ENCODE measurements at places on chromosomes 16 and 17.
A peak's percentile ranks its signal among the peaks of the same experiment; 100 is the strongest.

- DNase-seq = no peak
Measured at GRCh38 chr16:21276090-21276489, 2.0 kb downstream of the CRYM start.

- no peak for DNase-seq
Measured at GRCh38 chr16:79571903-79572535, 28.5 kb downstream of the MAF start.

DNA sequence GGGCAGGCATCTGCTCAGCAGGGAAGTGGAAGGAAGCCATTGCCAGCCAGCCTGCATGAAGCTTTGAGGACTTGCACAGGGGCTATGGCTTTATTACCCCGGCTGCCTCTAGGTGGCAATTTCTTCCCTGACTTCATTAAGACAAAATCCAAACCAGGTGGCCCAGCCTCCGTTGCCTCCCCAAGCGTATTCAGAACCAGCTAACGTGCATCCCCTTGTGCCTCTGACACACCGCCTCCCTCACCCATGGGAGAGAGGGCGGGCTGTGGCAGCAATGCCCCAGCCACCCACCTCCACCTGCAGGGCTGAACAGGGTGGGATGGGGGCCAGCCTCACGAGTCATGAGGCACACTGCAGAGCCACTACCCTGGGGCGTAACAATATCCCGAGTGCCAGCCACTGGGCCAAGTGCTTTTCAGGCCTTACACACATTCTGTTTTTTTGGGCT, 6.8 kb downstream of the KIFC3 start:
- DNase-seq = peak; percentile 41

DNA sequence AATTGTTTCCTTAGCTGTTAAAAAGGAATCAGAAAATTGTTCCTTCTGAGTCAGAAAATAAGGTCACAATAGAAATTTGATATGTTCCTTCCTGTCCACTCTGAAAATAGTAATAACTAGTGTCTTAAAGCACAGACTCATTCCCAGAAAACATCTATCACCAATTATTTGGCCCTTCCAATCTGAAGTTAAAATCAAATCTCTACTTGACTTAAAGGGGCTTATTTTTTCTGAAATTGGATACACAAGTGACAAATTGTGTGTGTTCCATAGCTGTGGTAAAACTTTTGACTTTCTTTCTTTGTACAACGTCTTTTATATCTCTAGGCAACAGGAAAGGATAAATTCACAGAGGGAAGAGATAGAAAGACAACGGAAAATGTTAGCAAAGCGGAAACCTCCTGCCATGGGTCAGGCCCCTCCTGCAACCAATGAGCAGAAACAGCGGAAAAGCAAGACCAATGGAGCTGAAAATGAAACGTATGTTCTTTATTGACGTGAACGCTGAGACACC, 54.5 kb upstream of the MRC2 start:
- no peak for DNase-seq

DNA sequence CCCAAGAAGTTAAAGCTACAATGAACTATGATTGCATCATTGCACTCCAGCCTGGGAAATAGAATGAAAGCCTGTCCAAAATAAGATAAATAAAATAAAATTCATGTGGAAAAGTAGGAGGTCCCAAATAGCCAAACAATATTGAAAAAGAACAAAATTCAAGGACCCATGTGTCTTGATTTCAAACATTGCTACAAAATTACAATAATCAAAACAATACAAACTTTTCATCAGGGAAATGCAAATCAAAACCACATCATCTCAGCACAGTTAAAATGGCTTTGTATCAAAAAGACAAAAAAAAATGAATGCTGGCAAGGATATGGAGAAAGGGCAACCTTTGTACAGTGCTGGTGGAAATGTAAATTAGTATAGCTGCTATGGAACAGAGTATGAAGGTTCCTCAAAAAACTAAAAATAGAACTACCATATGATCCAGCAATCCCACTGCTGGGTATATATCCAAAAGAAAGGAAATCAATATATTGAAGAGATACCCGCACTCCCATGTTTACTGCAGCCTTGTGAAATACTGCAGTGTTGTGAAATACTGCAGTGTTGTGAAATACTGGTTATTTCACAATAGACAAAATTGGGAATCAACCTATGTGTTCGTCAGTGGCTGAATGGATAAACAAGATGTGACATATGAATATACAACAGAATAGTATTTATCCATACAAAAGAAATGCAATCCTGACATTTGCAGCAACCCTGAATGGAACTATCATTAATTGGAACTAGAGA, 24.5 kb upstream of the ZNF287 start:
- no peak for DNase-seq

DNA sequence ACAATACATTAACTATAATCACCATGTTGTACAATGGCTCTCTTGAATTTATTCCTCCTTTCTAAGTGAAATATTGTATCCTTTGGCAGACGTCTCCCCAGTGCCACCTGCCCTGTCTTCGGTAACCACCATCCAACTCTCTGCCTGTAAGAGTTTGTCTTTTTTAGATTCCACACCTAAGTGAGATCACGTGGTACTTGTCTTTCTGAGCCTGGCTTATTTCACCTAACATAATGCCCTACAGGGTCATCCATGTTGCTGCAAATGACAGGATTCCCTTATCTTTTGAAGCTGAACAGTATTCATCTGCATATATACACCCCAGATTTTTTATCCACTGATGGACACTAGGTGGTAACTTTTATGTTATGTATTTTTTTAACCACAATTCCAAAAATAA, 24.2 kb downstream of the ORC6 start:
- DNase-seq = no peak

GRCh38 chr16:77594799-77595596, 127.3 kb upstream of the NUDT7 start:
- DNase-seq = no peak

- DNase-seq = no peak
Measured at GRCh38 chr17:193426-193810, 12.0 kb upstream of the DOC2B start.

- DNase-seq = no peak
Measured at GRCh38 chr17:75241502-75241901, 19.9 kb downstream of the GGA3 start.

GRCh38 chr16:31874366-31875111, 932 bp downstream of the ZNF267 start:
- no peak for DNase-seq

- DNase-seq = no peak
Measured at GRCh38 chr17:67636834-67637520, 80.8 kb upstream of the NOL11 start.

DNA sequence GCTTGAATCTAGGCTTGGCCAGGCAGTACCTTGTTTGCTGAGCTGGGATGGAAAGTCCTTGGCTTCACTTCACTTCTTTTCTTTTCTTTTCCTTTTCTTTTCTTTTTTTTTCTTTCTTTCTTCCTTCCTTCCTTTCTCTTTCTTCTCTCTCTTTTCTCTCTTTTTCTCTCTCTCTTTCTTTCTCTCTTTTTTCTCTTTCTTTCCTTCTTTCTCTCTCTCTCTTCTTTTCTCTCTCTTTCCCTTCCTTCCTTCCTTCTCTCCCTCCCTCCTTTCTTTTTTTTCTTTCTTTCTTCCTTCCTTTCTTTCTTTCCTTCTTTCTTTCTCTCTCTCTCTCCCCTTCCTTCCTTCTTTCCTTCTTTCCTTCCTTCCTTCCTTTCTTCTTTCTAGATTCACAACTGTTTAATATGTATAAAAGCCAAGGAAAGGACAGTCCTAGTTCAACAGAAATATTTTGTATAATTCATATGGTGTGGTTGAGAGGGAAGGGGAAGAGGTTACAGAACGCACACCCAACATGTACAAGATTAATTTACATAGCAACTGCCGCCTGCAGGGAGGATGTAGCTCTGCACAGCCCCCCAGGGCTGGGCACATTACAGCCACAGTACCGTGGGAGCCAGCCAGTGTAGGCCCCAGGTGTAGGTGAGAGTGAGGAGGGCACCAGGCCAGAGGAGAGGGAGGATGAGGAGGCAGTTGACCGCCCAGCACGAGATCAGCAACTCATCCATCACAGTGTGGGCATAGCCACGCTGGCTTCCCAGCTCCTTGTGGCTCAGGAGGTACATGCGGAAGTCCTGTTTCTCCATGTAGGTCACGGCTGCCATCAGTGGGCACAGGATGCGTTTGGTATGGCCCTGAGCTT, 9.7 kb upstream of the ITGB3 start:
- DNase-seq = no peak

GRCh38 chr16:84115919-84116719, 623 bp downstream of the MBTPS1 start:
- DNase-seq = no peak

- DNase-seq = no peak
Measured at GRCh38 chr17:38539386-38539785, 66.4 kb downstream of the SRCIN1 start.

Measured in left ventricle myocardium inferior (tissue), 1 donor.